Stimulated activated CD4-positive, alpha-beta T cell treated with anti-CD3 and anti-CD28 coated beads, TNF-alpha, amount 100 ng/mL, for 1 hour (primary cell): ENCODE measurements at places on chromosomes 6 and 20.

DNA sequence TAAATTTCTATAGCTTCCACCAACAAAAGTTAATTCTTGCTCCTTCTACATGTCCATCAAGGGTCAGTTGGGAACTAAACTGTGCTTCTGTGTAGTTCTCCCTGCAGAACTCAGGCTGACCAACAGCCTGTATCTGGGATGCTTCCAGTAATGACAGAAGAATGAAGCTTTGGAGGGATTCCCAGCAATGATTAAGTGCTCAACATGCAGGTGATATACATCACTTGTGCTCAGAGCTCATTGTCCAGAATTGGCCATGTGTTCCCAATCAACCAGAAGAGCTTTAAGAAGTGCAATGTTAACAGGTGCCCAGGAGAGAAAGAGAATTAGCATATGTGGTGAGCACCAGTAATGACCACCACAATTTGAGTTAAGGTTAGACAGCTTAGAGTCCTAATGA lies 37.4 kb upstream of the SNRPB2 start:
- DNase-seq = no peak

GRCh38 chr6:111494951-111495635 lies 12.1 kb upstream of the REV3L start:
- no peak for DNase-seq

- DNase-seq = no peak
These were observed at the start of gene BTNL2 for GRCh38 chr6:32406857-32407256. Gene BTNL2, minus strand, starts transcription at chr6:32407181. Its CDS starts 58 bp downstream, at chr6:32407123.

GRCh38 chr6:89122625-89123024 lies 4.8 kb upstream of the SRSF12 start:
- DNase-seq = no peak

DNA sequence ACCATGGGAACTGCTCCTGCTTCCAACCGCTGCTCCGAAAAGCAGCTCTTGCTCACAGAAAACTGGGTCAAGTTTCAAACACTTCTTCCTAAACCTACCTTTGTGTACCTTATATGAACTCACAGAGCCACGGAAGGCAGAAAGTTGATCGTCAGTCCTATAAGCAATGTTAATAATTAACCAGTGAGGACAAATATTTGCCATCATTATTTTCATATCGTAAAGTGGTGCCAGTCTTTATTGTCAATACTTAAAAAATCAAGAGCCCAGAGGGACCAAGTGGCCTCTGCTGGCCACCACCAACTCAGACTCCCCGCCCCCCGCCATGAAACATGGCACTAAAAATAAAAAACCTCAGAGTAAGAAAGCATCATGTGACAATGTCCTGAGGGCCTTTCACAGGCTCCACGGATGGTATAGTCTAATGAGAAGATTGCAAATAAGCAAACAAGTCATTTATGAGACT lies 9.1 kb upstream of the PBOV1 start:
- DNase-seq = no peak

DNA sequence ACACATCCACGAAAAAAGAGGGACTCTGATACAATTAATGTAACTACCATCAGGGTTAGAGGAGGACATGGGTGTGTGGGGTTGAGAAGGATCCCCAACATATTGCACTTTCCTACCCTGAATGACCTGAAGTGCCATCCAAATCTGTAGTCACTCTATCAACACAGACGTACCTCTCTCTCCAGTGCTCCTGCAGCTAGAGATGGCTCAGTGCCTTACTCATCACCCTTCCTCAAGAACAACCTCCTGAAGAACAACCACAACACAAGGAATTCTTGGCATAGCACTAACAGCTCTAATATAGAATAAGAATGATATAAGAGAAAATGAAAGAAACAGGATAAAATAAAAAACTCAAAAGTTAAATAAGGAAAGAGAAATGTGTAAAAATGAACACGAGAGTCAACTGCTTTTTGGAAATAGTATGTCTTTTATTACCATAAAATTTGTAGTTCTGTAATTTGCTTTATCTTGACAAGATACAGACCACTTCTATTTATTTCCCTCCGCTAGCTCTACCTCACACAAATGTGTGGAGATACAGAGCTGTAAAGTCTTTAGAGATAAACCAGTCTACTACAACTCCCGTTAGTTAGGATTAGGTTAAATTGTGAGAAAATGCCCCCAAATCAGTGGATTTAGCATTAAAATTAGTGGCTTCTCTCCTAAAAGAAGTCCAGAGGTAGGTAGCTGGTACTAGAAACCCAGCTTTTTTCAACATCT lies 63.9 kb downstream of the REV3L start:
- no peak for DNase-seq

DNA sequence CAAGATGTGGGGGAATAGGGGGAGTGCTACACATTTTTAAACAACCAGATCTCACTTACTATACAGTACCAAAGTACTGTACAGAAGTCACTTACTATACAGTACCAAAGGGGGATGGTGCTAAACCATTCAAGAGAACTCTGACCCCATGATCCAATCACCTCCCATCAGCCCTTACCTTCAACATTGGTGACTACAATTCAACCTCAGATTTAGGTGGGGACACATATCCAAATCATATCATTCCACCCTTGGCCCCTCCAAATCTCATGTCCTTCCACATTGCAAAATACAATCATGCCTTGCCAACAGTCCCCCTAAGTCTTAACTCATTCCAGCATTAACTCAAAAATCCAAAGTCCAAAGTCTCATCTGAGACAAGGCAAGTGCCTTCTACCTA lies 49.9 kb upstream of the CD2AP start:
- no peak for DNase-seq

DNA sequence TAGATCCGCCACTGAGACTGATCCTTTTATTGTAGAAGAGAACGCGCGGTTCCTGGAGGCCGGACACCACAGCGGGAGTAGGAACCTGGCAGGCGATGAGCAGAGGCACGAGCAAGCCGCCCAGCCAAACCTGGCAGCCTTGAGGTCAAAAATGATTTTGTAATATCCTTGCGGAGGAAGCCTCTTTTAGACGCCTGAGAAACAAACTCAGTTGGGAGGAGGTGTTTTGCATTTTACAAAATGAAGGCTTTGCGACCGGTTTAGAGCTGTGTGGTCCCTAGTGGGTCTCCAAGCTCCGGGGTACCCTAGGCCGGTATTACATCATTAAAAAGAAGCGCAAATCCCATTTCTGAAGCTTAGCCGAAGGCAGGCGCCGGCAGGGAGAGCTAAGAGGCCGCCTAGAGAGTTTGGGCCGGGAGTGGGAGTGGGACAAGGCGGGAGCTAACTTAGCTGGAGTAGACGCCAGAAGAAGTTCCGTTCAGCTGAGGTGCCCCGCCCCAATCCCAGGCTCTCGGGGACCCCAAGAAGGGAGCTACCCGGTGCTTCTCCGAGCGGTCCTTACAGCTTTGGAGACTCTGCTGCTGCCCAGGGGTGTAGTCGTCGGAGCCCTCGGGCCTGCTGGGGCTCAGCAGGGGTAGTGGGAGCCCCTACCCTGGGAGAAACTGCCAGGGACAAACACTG lies 1.9 kb upstream of the TBX18 start:
- no peak for DNase-seq

DNA sequence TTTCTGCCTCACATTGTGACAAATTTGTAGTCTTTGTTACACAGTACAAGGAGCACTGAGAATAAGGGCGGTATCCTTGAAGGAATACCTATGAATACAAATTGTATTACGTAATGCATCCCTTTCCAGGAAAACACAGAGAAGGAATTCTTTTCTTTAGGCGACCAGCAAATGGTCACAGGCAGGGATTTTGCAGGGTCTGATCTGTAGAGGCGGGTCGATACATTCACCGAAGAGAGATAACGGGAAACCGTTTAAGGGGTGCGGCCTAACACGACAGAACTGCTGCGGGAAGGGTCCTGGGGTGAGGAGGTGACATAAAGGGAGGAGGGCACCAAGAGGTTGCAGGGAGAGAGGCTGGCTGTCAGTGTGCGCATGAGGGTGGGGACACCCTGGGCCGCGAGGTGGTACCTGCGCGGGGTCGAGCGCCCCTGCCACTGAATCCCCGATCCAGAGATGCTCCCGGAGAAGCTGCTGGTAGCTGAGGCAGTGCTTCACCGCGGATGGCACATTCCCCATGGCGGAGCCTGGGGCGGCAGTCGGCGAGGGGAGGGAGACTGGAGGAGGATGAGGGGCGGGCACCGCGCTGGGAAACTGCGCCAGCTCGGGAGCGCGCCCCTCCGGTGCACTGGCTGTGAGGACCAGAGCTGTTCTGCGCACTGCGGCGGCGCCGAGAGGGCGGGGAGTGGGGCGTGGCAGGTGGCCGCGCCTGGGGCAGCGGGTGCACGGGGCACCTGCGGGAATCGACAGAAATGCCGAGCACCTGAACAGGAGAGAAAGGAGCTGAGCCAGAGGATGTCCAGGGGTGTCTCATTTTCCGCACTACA lies at the start of gene HMGCLL1:
Gene HMGCLL1 (minus strand): TSS at position 656 of the 827 bp plus-strand sequence. CDS start 137 bp downstream, at position 519.
- no peak for DNase-seq

DNA sequence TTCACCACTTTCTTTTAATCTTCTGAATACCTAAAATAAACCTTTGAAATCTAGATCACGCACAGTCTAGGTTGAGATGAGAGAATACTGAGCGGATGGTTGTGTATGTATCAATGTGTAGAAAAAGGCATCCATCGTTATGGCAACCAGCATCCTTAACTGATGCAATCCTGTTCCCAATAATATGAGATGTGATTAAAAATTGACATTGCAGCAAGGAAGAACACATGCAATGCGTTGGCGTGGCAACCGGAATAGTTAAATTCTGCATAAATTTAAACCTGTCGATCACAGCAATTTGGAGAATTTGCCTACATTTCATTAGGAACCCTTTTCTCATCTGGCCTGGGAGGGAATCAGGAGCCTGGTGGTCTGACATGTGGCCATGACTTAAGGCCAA lies 1.3 kb upstream of the L3MBTL1 start:
- no peak for DNase-seq
